ENCODE measurements at places on chromosomes 3 and 15. TPM values are rescaled to one million over a fixed set of nuclear protein-coding genes. Genes with fewer than 3 reads are reported as not detected.

The ZMYND10 gene
- total RNA-seq, result 1.5 TPM

The RHCG gene
- 0.67 TPM for total RNA-seq

The CYP1A2 gene
- total RNA-seq, result not detected

The HACD3 gene
- 68.7 TPM for total RNA-seq

The KCTD6 gene
- total RNA-seq, result 10.2 TPM

The PPM1L gene
- 15.0 TPM for total RNA-seq

The C3orf85 gene
- 10.5 TPM for total RNA-seq

The SLC9A9 gene
- total RNA-seq, result 2.5 TPM

The PAQR5 gene
- total RNA-seq, result 71.1 TPM

The LTF gene
- total RNA-seq, result 1.6 TPM

The ZKSCAN7 gene
- 1.2 TPM for total RNA-seq

The ADAMTS17 gene
- total RNA-seq, result 8.3 TPM

Measured in colonic mucosa (tissue), 4 donors.